Renal cortex interstitium (tissue), 15 donors: ENCODE measurements at places on chromosomes 12 and 14. TPM values are rescaled to one million over a fixed set of nuclear protein-coding genes. Genes with fewer than 3 reads are reported as not detected.

KRT81 gene
- not detected for polyA plus RNA-seq

PIWIL1 gene
- polyA plus RNA-seq: 0.43 TPM

IQSEC3 gene
- 8.0 TPM for polyA plus RNA-seq

FOXG1 gene
- 0.08 TPM for polyA plus RNA-seq

EPYC gene
- not detected for polyA plus RNA-seq

PABPN1 gene
- 348 TPM for polyA plus RNA-seq

STAT6 gene
- polyA plus RNA-seq: 138 TPM
